Smooth muscle cell of bladder (primary cell): ENCODE measurements at places on chromosomes 6 and 20. TPM values are rescaled to one million over a fixed set of nuclear protein-coding genes. Genes with fewer than 3 reads are reported as not detected.

SYNCRIP gene
- 37.5 and 44.3 TPM in 2 replicates for total RNA-seq

ECT2L gene
- under 0.01 TPM in 1 of 2 replicates, not detected in the other for total RNA-seq

GPX5 gene
- total RNA-seq, result not detected in 2 replicates

HSPA1L gene
- total RNA-seq, result 1.7 and 1.9 TPM in 2 replicates

MROH8 gene
- total RNA-seq, result 1.0 and 1.4 TPM in 2 replicates

FOXA2 gene
- under 0.01 TPM in 1 of 2 replicates, not detected in the other for total RNA-seq
